Mesothelial cell of epicardium (in vitro differentiated cells): ENCODE measurements at places on chromosomes 3 and 15. TPM values are rescaled to one million over a fixed set of nuclear protein-coding genes. Genes with fewer than 3 reads are reported as not detected.

KNG1 gene
- total RNA-seq: not detected in 3 replicates

CYP8B1 gene
- not detected in 3 replicates for total RNA-seq

AGBL1 gene
- 0.05 TPM in 1 of 3 replicates, not detected in the others for total RNA-seq

CLRN1 gene
- total RNA-seq: not detected in 3 replicates

MCTP2 gene
- total RNA-seq: 11.9 to 13.3 TPM (median 12.8 TPM) in 3 replicates

MESP2 gene
- total RNA-seq: 0.29 TPM in 1 of 3 replicates, not detected in the others

CNTN3 gene
- total RNA-seq: 1.5 to 2.5 TPM (median 1.6 TPM) in 3 replicates

GOLGA6D gene
- 0.16 to 0.18 TPM in 2 of 3 replicates, not detected in the other for total RNA-seq

IQCH gene
- total RNA-seq: 0.98 to 2.3 TPM (median 1.6 TPM) in 3 replicates

KIF23 gene
- 37.8 to 43.5 TPM (median 38.7 TPM) in 3 replicates for total RNA-seq

C3orf85 gene
- total RNA-seq: not detected in 3 replicates

SLC51B gene
- not detected in 3 replicates for total RNA-seq

CNTN6 gene
- total RNA-seq: 15.4 to 17.2 TPM (median 17.1 TPM) in 3 replicates

CIDEC gene
- not detected in 3 replicates for total RNA-seq

EXD1 gene
- total RNA-seq: not detected in 3 replicates

CCDC80 gene
- total RNA-seq: 126 to 134 TPM (median 133 TPM) in 3 replicates

CDCP1 gene
- 1.3 to 1.4 TPM (median 1.3 TPM) in 3 replicates for total RNA-seq

CDHR4 gene
- 0.27 to 0.42 TPM in 2 of 3 replicates, not detected in the other for total RNA-seq

CRABP1 gene
- 144 to 156 TPM (median 155 TPM) in 3 replicates for total RNA-seq

IL1RAP gene
- 13.9 to 15.5 TPM (median 15.0 TPM) in 3 replicates for total RNA-seq

NECTIN3 gene
- total RNA-seq: 26.1 to 28.3 TPM (median 27.3 TPM) in 3 replicates

GASK1A gene
- 0.75 to 1.6 TPM (median 0.84 TPM) in 3 replicates for total RNA-seq

BTLA gene
- not detected in 3 replicates for total RNA-seq

RTP1 gene
- not detected in 3 replicates for total RNA-seq

SQOR gene
- 0.86 to 0.94 TPM in 2 of 3 replicates, not detected in the other for total RNA-seq

FYCO1 gene
- total RNA-seq: 23.1 to 24.3 TPM (median 24.1 TPM) in 3 replicates

RAB6B gene
- total RNA-seq: 10.9 to 12.8 TPM (median 11.0 TPM) in 3 replicates

FBXL22 gene
- total RNA-seq: 0.20 to 0.63 TPM (median 0.55 TPM) in 3 replicates

COLQ gene
- total RNA-seq: 9.1 to 10.0 TPM (median 10.0 TPM) in 3 replicates

FSIP1 gene
- 0.50 to 0.89 TPM (median 0.74 TPM) in 3 replicates for total RNA-seq

FRMD5 gene
- total RNA-seq: 1.4 to 2.5 TPM (median 2.3 TPM) in 3 replicates

MYZAP gene
- total RNA-seq: 3.3 to 3.9 TPM (median 3.8 TPM) in 3 replicates

NOX5 gene
- total RNA-seq: 0.07 to 0.20 TPM (median 0.14 TPM) in 3 replicates

POMGNT2 gene
- total RNA-seq: 18.6 to 20.5 TPM (median 19.2 TPM) in 3 replicates

SLC22A14 gene
- 0.20 to 0.22 TPM in 2 of 3 replicates, not detected in the other for total RNA-seq

ESYT3 gene
- 5.9 to 6.9 TPM (median 6.8 TPM) in 3 replicates for total RNA-seq

GCNT3 gene
- total RNA-seq: 0.22 TPM in 1 of 3 replicates, not detected in the others

TTC21A gene
- total RNA-seq: 10.2 to 12.7 TPM (median 12.3 TPM) in 3 replicates

AADACL2 gene
- not detected in 3 replicates for total RNA-seq

PRRT3 gene
- total RNA-seq: 8.2 to 9.2 TPM (median 8.3 TPM) in 3 replicates

TTC23 gene
- total RNA-seq: 32.3 to 34.6 TPM (median 34.0 TPM) in 3 replicates

GPR15 gene
- not detected in 3 replicates for total RNA-seq

ZCWPW2 gene
- 1.3 to 1.5 TPM (median 1.4 TPM) in 3 replicates for total RNA-seq

SLC28A2 gene
- not detected in 3 replicates for total RNA-seq

KCNH8 gene
- total RNA-seq: 1.4 to 1.6 TPM (median 1.5 TPM) in 3 replicates

STRIT1 gene
- total RNA-seq: not detected in 3 replicates

CKMT1B gene
- total RNA-seq: 0.20 to 0.44 TPM in 2 of 3 replicates, not detected in the other

IGF1R gene
- 110 to 113 TPM (median 113 TPM) in 3 replicates for total RNA-seq

KLHL25 gene
- 7.1 to 8.1 TPM (median 8.0 TPM) in 3 replicates for total RNA-seq

CHRM5 gene
- total RNA-seq: 0.13 TPM in 1 of 3 replicates, not detected in the others

ZPLD1 gene
- 0.07 TPM in 1 of 3 replicates, not detected in the others for total RNA-seq

ANKRD63 gene
- total RNA-seq: 0.31 to 0.59 TPM (median 0.44 TPM) in 3 replicates
